Stomach (tissue), 19 donors: ENCODE measurements at places on chromosomes 12 and 14.
A peak's percentile ranks its signal among the peaks of the same experiment; 100 is the strongest.

GRCh38 chr14:37810094-37810801, 214.8 kb downstream of the TTC6 start:
- no peaks in the 10 kb centered on the region for H3K4me1 ChIP-seq
- H3K27ac ChIP-seq = no peak overlapping the region
- no peaks in the 10 kb centered on the region for H3K36me3 ChIP-seq
- no peaks in the 10 kb centered on the region for H3K27me3 ChIP-seq
- H3K4me3 ChIP-seq = no peak overlapping the region

DNA sequence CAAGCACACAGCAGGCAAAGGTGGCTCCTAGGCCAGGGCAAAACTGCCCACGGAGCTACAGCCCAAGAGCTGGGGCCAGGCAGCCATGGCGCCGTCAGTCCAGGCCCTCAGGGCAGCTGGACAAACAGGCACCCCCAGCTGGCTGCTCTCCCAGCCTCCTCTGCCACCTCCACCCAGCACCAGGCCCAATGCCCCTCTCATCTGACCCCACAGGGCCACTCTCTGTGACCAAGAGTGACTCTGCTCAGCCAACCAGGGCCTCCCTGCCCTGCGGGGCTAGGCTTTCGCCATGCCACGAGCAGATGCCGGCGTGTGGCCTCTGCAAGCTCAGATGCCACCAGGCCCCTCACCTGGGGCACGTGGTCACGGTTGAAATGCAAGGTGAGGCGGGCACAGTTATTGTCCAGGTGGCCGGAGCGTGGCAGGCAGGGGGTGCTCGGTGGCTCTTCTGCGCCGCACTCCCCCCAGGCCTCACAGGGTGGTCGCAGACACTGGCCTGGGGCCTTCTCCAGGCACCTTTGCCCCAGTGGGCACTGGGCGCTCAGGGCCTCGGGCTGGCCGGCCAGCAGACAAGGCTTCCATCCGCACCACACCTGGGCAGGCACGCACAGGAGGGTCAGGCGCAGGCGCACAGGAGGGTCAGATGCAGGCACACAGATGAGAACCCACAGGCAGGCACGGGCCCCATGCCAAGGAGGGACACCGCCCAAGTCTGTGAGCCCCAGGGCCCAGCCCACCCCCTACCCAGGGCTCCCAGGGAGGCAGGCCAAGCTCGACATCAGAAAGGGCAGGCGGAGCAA, 23.0 kb downstream of the JAG2 start:
- no peaks in the 10 kb centered on the region for H3K27me3 ChIP-seq
- no peaks in the 10 kb centered on the region for H3K4me1 ChIP-seq
- H3K36me3 ChIP-seq = peaks cover 32% of the 10 kb centered on the region
- no peak overlapping the region for H3K27ac ChIP-seq

DNA sequence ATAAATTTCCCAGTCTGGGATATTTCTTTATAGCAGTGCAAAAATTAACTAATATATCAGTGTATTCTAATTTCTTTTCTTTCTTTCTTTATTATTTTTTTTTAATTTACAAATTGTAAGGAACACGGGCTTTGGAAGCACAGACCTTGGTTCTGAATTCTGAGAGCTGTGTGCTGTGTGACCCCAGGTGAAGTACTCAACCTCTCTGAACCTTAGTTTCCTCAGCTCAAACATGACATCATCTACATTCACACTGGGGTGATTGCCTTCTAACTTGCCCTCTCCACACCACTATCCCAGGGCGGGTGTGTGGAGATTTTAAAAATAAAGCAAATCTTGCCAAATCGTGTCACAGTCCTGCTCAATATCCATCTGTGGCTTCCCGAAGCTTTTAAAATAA, 282.8 kb downstream of the C12orf75 start:
- no peak overlapping the region for H3K27ac ChIP-seq
- no peaks in the 10 kb centered on the region for H3K36me3 ChIP-seq
- H3K4me3 ChIP-seq = no peak overlapping the region
- no peaks in the 10 kb centered on the region for H3K27me3 ChIP-seq

GRCh38 chr12:91241756-91242155, 59.1 kb upstream of the DCN start:
- H3K27me3 ChIP-seq = no peaks in the 10 kb centered on the region
- H3K27ac ChIP-seq = no peak overlapping the region
- DNase-seq = no peak
- no peaks in the 10 kb centered on the region for H3K36me3 ChIP-seq
- no peaks in the 10 kb centered on the region for H3K4me1 ChIP-seq

- no peak overlapping the region for H3K4me3 ChIP-seq
- no peak for DNase-seq
- H3K36me3 ChIP-seq = no peaks in the 10 kb centered on the region
- no peak overlapping the region for H3K27ac ChIP-seq
Measured at GRCh38 chr14:32324601-32325000, 4.5 kb upstream of the AKAP6 start.

GRCh38 chr14:104224506-104225277, 86.3 kb downstream of the KIF26A start:
- no peak for DNase-seq
- no peak overlapping the region for H3K27ac ChIP-seq
- H3K4me1 ChIP-seq = peaks cover 9% of the 10 kb centered on the region
- H3K36me3 ChIP-seq = no peaks in the 10 kb centered on the region

GRCh38 chr12:2336409-2336829, 283.6 kb downstream of the CACNA1C start:
- H3K4me3 ChIP-seq = no peak overlapping the region
- peaks cover 6% of the 10 kb centered on the region for H3K4me1 ChIP-seq
- peak overlapping the region; percentile 87 for H3K27ac ChIP-seq
- peak; percentile 42 for DNase-seq
- H3K27me3 ChIP-seq = no peaks in the 10 kb centered on the region
